Activated T-helper 1 cell treated with anti-CD3 and anti-CD28 coated beads, Interleukin-12 subunit alpha, Interleukin-12 subunit beta, Interleukin-2, Interleukin-4 antibody, amounts not matched to agents 30 ng/mL and 10 ng/mL and 1 ng/mL, durations not matched to agents 14 hours and 24 hours and 36 hours (primary cell): ENCODE measurements at places on chromosomes 5 and 9. TPM values are rescaled to one million over a fixed set of nuclear protein-coding genes. Genes with fewer than 3 reads are reported as not detected.

DNA sequence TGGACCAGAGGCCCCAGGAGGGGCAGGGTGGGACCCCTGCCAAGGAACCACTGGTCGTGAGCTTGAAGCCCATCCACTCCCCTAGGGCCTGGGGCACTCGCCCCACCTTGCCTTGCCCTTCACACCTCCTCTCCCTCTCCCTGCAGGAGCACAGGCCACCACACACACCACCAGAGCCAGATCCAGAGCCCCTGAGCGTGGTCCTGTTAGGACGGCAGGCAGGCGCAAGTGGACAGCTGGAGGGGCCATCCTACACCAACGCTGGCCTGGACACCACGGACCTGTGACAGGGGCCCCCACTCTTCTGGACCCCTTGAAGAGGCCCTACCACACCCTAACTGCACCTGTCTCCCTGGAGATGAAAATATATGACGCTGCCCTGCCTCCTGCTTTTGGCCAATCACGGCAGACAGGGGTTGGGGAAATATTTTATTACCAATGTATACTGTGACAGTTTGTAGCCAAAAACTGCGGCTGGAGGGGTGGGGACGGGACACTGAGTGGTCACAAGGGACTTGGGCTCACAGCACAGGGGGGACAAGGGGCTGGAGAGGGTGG lies 14.5 kb downstream of the GPRIN1 start:
- DNase-seq: no peak
- H3K36me3 ChIP-seq: peaks cover 2% of the 10 kb centered on the region
- peaks cover 8% of the 10 kb centered on the region for H3K4me1 ChIP-seq
- peaks cover 15% of the 10 kb centered on the region for H3K27me3 ChIP-seq

DNA sequence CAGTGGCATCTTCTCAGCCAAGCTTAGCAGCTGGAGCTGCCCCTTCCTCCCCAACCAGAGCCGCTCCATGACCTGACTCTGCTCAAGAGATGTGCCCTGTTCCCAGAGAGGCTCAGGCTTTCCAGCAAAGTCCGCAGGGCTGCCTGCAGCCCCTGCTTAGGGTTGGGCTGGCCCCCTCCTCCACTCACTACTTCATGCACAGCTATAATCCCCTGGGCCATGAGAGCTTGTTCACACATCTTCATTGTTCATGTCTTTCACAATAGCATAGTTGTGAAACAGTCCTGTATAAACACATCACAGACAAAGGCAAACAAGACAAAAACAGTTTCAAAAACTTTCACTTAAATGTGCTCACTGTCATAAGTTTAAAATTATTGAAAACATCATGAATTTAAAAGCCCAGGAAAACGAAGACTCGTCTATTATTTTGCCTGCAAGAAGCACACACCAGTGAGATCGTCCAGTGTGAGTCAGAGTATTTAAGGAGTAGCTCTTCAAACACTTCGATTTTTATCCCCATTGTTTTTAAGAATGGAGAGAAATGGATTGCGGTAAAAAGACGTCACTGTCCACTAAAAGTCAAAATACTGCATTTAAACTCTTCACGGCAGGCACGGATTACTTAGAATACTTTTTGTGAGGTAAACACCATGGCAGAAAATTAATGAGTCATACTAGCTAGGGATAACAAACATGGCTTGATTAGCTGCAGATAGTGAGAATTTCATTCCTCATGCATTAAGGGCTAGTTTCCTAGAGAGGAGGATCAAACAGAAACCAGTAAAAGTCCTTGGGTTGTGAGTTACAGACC lies 40.7 kb upstream of the S1PR3 start:
- peaks cover 14% of the 10 kb centered on the region for H3K4me1 ChIP-seq
- no peak overlapping the region for H3K4me3 ChIP-seq
- no peak for DNase-seq
- H3K36me3 ChIP-seq: no peaks in the 10 kb centered on the region
- H3K27ac ChIP-seq: no peak overlapping the region

TARS1 gene
- total RNA-seq: 184 and 191 TPM in 2 replicates

- no peak for DNase-seq
- no peak overlapping the region for H3K4me3 ChIP-seq
- no peaks in the 10 kb centered on the region for H3K4me1 ChIP-seq
- H3K36me3 ChIP-seq: no peaks in the 10 kb centered on the region
- no peak overlapping the region for H3K27ac ChIP-seq
Measured at GRCh38 chr9:78671785-78672184, 374.9 kb downstream of the PSAT1 start.

HSPA5 gene
- total RNA-seq: 242 and 243 TPM in 2 replicates

PLCXD3 gene
- not detected in 2 replicates for total RNA-seq

DNA sequence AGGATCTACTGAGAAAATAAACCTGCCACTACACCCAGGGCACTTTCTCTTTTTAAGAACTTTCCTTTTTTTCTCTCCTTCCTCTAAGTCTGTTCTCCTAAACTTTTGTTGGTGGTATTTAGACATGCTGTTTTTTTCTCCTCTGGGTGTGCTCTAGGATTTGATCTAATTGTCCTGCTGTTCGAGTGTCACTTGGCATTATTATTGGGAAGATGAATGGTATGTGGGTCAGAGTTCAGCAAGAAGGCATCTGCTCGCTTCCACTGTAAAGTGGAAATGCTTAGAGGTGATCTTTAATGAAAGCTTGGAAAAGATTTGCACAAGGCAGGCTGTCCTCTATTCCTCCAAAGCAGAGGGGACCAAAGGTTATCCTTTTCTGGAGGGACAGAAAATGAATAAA lies 1.3 kb upstream of the PLPPR1 start:
- no peak overlapping the region for H3K27ac ChIP-seq
- no peaks in the 10 kb centered on the region for H3K4me1 ChIP-seq
- no peak for DNase-seq
- H3K4me3 ChIP-seq: no peak overlapping the region
- H3K36me3 ChIP-seq: no peaks in the 10 kb centered on the region

DNA sequence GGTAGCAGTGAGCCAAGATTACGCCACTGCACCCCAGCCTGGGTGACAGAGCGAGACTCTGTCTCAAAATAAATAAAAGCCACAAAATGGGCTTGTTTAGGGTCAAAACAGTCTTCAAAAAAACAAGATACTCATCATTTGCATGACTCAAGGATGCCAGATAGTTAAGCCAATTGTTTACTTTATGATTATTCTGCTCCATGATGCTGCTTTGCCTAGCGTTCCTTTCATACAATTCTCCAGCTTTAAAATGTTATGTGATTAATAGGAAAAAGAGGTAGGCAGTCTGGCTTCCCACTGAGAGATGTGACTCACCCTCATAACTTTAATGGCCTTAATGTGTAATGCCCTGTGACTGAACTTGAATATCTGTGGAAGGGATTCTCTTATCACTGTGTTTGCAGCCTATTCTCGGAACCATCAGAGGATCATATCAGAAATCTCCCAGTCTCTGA lies 364.6 kb upstream of the TRPC7 start:
- no peaks in the 10 kb centered on the region for H3K4me1 ChIP-seq
- H3K4me3 ChIP-seq: no peak overlapping the region
- H3K36me3 ChIP-seq: no peaks in the 10 kb centered on the region
- no peaks in the 10 kb centered on the region for H3K27me3 ChIP-seq
- no peak for DNase-seq

GRCh38 chr9:12997009-12997408 lies 222.2 kb downstream of the LURAP1L start:
- H3K4me3 ChIP-seq: no peak overlapping the region
- no peaks in the 10 kb centered on the region for H3K4me1 ChIP-seq
- no peak overlapping the region for H3K27ac ChIP-seq
- no peaks in the 10 kb centered on the region for H3K27me3 ChIP-seq
- no peaks in the 10 kb centered on the region for H3K36me3 ChIP-seq
- DNase-seq: no peak

DNA sequence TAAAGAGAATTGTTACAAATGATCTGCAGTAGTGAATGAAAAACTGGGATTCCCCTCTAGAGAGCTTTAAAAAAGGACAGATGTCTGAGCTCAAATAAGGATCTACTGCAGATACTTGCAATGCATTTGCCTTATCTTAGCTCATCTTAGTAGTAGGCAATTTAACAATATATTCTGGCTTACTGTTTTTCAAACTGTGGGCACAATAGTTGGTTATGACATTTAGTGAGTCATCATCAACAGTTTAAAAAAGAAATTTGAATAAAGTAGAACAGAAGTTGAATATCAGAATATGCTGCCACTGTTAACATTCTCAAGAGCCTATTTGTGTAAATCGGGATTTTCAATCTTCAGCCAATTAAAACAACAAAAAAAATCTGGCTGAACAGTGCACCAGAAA lies 6.7 kb upstream of the CAST start:
- H3K27ac ChIP-seq: no peak overlapping the region
- H3K36me3 ChIP-seq: peaks cover 4% of the 10 kb centered on the region
- H3K4me3 ChIP-seq: no peak overlapping the region
- peaks cover 50% of the 10 kb centered on the region for H3K4me1 ChIP-seq
- DNase-seq: no peak

GRCh38 chr9:77960356-77961153 lies 71.1 kb downstream of the GNAQ start:
- no peaks in the 10 kb centered on the region for H3K27me3 ChIP-seq
- peaks cover 28% of the 10 kb centered on the region for H3K4me1 ChIP-seq
- no peak overlapping the region for H3K4me3 ChIP-seq
- peaks cover 7% of the 10 kb centered on the region for H3K36me3 ChIP-seq

NIPAL4 gene
- 2.2 and 2.3 TPM in 2 replicates for total RNA-seq

- H3K4me1 ChIP-seq: no peaks in the 10 kb centered on the region
- H3K36me3 ChIP-seq: no peaks in the 10 kb centered on the region
- DNase-seq: no peak
- no peak overlapping the region for H3K27ac ChIP-seq
- H3K27me3 ChIP-seq: no peaks in the 10 kb centered on the region
Measured at GRCh38 chr5:14506140-14506538, 75.5 kb upstream of the OTULINL start.

GRCh38 chr9:90637626-90638025 lies 5.0 kb downstream of the DIRAS2 start:
- H3K4me3 ChIP-seq: no peak overlapping the region
- peaks cover 31% of the 10 kb centered on the region for H3K27me3 ChIP-seq
- H3K27ac ChIP-seq: no peak overlapping the region
- H3K36me3 ChIP-seq: no peaks in the 10 kb centered on the region
- DNase-seq: no peak
- no peaks in the 10 kb centered on the region for H3K4me1 ChIP-seq

DNA sequence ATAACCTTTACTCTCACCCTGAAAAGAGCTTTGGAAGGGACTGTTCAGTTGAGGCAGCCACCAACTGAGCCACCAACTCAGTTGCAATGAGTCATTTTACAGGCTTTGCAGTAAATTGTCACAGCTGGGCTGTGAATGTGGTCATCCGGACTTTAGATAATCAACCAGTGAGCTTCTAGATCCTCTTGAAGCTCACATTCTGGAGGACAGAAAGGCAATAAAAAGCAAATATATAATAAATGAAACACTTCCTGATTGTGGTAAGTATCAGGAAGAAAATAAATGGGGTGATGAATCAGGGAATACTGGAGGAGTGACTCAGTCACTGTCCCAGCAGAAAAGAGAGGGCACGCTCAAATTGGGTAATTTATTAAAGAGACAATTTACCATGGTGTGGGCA lies 13.2 kb upstream of the C5orf58 start:
- no peaks in the 10 kb centered on the region for H3K36me3 ChIP-seq
- no peak overlapping the region for H3K4me3 ChIP-seq
- no peak overlapping the region for H3K27ac ChIP-seq
- DNase-seq: no peak
- H3K4me1 ChIP-seq: no peaks in the 10 kb centered on the region

NTRK2 gene
- total RNA-seq: 2.9 TPM in 2 replicates

DNA sequence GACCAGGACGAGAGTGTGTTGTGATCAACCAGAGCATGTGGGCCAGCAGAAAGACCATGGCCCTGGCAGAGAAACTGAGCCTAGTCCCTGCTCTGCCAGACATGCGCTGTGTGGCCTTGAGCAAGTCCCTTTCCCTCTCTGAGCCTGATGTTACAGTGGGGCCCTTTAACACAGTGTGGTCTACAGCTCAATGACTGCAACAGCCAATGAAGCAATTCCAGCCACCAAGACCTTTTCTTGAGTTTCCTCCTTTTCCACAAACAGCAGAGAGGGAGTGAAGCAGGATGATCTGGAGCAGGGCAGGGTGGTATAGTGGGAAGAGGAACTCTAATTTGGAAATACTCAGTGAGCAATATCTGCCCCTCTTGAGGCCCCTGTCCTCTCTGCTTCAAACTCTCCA lies 25.8 kb upstream of the ARSI start:
- no peaks in the 10 kb centered on the region for H3K4me1 ChIP-seq
- H3K27ac ChIP-seq: no peak overlapping the region
- DNase-seq: no peak

RAI14 gene
- total RNA-seq: 1.2 and 1.5 TPM in 2 replicates

- H3K4me1 ChIP-seq: no peaks in the 10 kb centered on the region
- H3K36me3 ChIP-seq: no peaks in the 10 kb centered on the region
- DNase-seq: no peak
- H3K27ac ChIP-seq: no peak overlapping the region
- H3K27me3 ChIP-seq: no peaks in the 10 kb centered on the region
Measured at GRCh38 chr5:150234576-150235499, 45.0 kb downstream of the SLC6A7 start.

DNA sequence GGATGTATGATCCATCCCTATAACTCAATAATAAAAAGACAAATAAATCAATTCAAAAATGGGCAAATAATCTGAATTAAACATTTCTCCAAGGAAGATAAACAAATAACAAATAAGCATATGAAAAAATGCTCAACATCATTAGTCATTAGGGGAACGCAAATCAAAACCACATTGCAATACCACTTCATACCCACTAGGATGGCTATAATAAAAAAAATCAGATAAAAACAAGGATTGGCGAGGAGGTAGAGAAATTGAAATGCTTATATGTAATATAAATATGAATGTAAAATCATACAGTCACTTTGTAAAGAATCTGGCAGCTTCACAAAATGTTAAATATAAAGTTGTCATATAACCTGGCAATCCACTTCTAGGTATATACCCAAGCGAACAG lies 52.3 kb upstream of the TBCA start:
- no peak overlapping the region for H3K27ac ChIP-seq
- H3K4me1 ChIP-seq: no peaks in the 10 kb centered on the region
- H3K4me3 ChIP-seq: no peak overlapping the region
- DNase-seq: no peak
- H3K27me3 ChIP-seq: peaks cover 17% of the 10 kb centered on the region

DNA sequence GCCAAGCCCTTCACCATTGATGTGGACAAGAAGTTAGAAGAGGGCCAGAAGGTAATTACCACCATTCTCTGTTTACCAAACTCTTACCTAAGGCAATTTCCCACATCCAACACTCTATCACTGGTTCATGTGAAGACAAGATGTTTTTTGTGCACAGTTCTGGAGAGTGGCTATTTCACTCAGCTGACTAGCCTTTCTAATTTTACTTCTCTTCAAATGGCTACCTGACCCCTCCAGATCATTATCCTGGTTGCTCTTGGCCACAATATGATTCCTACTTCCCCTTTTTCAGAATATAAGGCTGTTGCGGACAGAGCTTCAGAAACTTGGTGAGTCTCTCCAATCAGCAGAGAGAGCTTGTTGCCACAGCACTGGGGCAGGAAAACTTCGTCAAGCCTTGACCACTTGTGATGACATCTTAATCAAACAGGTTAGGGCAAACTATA lies 7.1 kb downstream of the KIF20A start:
- H3K27me3 ChIP-seq: no peaks in the 10 kb centered on the region
- H3K4me3 ChIP-seq: no peak overlapping the region
- H3K27ac ChIP-seq: no peak overlapping the region
- DNase-seq: no peak
- peaks cover 5% of the 10 kb centered on the region for H3K4me1 ChIP-seq

WDR41 gene
- total RNA-seq: 27.0 and 27.2 TPM in 2 replicates

GRCh38 chr9:110255463-110256379 lies 586 bp downstream of the TXN start:
- H3K27me3 ChIP-seq: peaks cover 4% of the 10 kb centered on the region
- peak overlapping the region; percentile 98 for H3K4me3 ChIP-seq
- peak overlapping the region; percentile 100 for H3K27ac ChIP-seq
- DNase-seq: peak; percentile 35

SLC45A2 gene
- 0.18 TPM in 1 of 2 replicates, not detected in the other for total RNA-seq

ZNF879 gene
- total RNA-seq: 2.2 and 4.2 TPM in 2 replicates
